ENCODE measurements at places on chromosomes 7 and 10. TPM values are rescaled to one million over a fixed set of nuclear protein-coding genes. Genes with fewer than 3 reads are reported as not detected.
A peak's percentile ranks its signal among the peaks of the same experiment; 100 is the strongest.

GRCh38 chr7:23018750-23019149, 4.8 kb upstream of the HYCC1 start:
- H3K27me3 ChIP-seq = peaks cover 3% of the 10 kb centered on the region
- peaks cover 65% of the 10 kb centered on the region for H3K4me1 ChIP-seq
- H3K4me3 ChIP-seq = no peak overlapping the region
- DNase-seq = no peak
- no peak overlapping the region for H3K27ac ChIP-seq

The ZNF365 gene
- total RNA-seq = not detected

DNA sequence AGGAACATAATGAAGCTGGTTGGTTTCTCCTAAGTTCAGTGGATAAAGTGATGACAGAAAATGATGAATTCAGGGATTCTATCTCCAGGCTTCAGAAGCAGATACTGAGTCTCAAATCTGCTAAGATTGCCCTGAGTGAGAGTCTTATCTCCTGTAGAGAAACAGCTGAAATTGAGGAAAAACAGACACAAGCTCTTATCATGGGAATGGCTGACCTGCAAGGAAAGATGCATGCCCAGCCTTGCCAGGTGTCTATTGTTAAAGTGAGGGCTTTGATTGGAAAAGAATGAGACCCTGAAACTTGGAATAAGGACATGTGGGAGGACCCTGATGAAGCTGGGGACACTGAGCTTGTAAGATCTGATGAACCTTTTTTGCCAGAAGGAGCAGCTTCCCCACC, 100.3 kb downstream of the DNAJB9 start:
- peaks cover 2% of the 10 kb centered on the region for H3K27me3 ChIP-seq
- H3K4me1 ChIP-seq = no peaks in the 10 kb centered on the region
- DNase-seq = no peak
- H3K36me3 ChIP-seq = no peaks in the 10 kb centered on the region
- H3K27ac ChIP-seq = no peak overlapping the region

The CHAT gene
- not detected for total RNA-seq

The CABCOCO1 gene
- total RNA-seq = not detected

GRCh38 chr7:94048755-94049154, 44.6 kb upstream of the BET1 start:
- H3K27me3 ChIP-seq = peaks cover 14% of the 10 kb centered on the region
- no peak overlapping the region for H3K4me3 ChIP-seq
- no peaks in the 10 kb centered on the region for H3K4me1 ChIP-seq
- no peaks in the 10 kb centered on the region for H3K36me3 ChIP-seq

DNA sequence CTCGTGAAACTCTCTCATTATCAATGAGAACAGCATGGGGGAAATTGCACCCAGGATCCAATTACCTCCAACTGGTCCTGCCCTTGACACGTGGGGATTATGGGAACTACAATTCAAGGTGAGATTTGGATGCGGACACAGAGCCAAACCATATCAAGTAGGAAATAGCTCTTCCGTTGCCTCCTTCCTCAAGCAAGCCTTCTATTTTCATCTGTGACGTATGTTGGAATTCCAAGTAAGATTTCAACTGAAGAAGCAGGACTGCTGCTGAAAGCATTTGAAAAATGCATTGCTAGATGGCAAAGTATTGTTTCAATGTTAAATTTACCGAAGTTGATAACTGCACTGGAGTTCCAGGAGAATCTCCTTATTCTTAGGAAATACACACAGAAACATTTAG, 178.1 kb upstream of the GALNT17 start:
- no peaks in the 10 kb centered on the region for H3K36me3 ChIP-seq
- H3K27me3 ChIP-seq = no peaks in the 10 kb centered on the region
- DNase-seq = no peak
- no peak overlapping the region for H3K4me3 ChIP-seq
- H3K27ac ChIP-seq = no peak overlapping the region

DNA sequence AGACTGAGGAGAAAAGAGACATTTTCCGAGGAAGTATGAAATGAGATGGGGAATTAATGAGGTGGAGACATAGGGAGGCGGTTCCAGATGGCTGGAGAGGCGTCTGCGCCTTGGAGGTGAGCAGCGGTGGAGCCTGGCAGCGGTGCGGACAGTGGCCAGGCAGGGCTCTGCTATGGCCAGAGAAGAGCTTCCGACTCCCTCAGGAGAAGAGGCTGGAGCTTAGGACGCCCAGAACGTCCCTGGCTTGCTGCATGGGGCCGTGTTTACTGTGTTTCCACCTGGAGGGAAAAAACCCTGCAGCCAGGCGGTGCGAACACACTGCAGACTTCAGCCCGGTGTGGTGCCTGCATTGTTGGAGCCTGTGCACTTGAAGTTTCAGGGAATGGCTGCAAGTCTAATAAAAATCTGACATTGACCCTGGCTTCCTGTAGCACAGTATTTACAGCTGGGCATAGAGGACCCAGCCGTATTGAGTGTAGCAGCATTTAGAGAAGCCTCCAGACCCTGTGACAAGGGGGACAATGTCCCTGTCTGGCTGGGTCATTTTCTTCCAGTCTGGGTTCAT, 447.1 kb upstream of the MKI67 start:
- H3K4me1 ChIP-seq = no peaks in the 10 kb centered on the region
- no peak for DNase-seq
- no peak overlapping the region for H3K4me3 ChIP-seq
- no peaks in the 10 kb centered on the region for H3K27me3 ChIP-seq
- no peak overlapping the region for H3K27ac ChIP-seq

The TEX36 gene
- not detected for total RNA-seq

DNA sequence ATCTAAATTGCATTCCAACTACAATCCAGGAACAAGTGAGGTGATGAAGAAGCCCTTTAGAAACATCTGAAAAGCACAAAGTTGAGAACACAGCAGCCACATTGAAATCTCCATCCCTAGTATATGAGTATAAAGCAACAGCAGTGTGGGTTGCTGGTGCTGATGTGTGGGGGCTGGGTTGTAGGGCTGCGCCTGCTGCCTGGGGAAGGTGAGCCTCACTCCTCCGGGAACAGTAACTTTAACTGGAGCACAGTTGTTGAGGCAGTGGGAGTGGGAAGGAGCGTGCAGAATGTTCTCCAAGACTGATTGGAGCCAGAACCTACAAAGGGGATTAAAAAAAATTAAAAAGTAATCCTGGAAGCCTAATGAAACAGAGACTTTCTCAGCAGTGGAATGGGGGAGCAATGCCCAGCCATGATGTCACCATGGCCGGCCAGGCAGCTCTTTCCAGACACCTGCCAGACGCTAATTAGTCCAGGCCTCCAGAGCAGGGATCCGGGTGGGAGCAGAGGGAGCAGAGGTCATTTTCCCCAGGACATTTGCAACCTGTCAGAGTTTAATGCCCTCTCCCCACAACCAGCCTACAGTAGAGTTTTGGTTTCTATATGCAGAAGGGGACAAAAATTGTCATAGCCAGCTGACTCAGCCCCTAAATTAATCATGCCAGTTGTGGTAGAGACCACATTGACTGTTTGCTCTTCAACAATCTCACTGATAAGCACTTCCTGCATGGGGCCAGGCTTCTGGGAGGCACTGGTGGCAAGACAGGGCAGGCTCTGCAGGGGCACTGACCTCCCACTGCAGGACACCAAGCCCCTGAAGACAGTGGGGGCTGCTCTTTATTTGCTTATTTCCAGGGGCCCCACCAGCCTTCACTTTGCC, 133.0 kb upstream of the ZNF32 start:
- no peaks in the 10 kb centered on the region for H3K27me3 ChIP-seq
- H3K27ac ChIP-seq = peak overlapping the region; percentile 69
- DNase-seq = peak; percentile 66
- no peaks in the 10 kb centered on the region for H3K36me3 ChIP-seq
- peak overlapping the region; percentile 32 for H3K4me3 ChIP-seq

DNA sequence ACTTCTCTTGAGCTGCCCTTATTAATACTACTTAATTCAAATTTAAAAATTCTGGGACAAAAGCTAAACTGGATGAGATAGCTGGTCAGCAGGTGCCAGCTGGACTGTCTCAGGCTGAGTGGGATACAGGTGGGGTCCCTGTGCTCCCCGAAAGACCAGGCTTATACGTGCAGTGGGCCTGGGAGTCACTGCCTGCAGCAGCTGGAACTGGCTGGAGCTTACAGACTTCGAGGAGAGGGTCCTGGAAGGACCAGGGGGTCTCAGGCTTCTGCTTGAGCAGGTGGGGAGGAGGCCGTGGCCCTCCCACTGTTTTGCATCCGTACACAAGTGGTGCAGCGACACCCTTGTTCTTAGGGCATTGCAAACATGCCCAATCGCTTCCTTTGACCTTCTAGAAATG, 203.7 kb downstream of the GLRX3 start:
- H3K4me3 ChIP-seq = no peak overlapping the region
- no peaks in the 10 kb centered on the region for H3K27me3 ChIP-seq
- DNase-seq = no peak
- H3K4me1 ChIP-seq = no peaks in the 10 kb centered on the region
- H3K36me3 ChIP-seq = no peaks in the 10 kb centered on the region
- no peak overlapping the region for H3K27ac ChIP-seq

The CPXM2 gene
- not detected for total RNA-seq

The PDE6C gene
- total RNA-seq = not detected

All from activated CD8-positive, alpha-beta T cell treated with anti-CD3 and anti-CD28 coated beads, Interleukin-2, amount 10 ng/mL, durations not matched to agents 7 days and 5 days (primary cell).